Neural progenitor cell (in vitro differentiated cells): ENCODE measurements at places on chromosomes 5 and 9.

- peak; percentile 72 for DNase-seq
Measured at GRCh38 chr9:8895861-8896224, 1096.3 kb upstream of the DMAC1 start.

DNA sequence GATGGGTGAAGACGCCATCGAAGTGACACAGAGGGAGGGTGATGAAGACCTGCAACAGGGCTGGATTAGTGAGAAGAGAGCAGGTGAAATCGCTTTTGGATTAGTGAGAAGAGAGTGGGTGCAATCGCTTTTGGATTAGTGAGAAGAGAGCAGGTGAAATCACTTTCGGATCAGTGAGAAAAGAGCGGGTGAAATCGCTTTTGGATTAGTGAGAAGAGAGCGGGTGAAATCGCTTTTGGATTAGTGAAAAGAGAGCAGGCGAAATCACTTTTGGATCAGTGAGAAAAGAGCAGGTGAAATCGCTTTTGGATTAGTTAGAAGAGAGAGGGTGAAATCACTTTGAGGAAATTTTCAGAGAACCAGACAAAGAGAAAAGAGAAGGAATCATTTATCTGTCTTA lies 67.2 kb upstream of the TRIO start:
- DNase-seq = no peak

DNA sequence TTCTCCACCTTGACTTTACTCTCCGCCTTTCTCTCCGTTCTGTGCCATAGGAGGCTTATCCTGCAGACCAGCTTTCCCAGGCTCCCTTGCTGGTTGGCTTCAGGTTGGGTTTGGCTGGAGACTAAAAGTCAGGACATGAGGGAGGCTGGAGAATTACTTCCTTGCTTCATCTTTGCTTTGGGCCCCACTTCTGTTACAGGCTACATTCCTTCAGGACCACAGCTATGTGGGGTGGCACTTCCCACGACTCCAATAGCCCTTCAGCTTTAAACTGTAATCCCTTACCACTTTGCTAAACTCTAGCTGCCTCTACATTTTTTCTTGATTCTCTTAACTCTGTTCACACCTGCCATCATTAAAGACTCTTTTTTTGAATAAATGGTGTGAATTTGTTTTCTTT lies 186.7 kb upstream of the NR4A3 start:
- no peak for DNase-seq

DNA sequence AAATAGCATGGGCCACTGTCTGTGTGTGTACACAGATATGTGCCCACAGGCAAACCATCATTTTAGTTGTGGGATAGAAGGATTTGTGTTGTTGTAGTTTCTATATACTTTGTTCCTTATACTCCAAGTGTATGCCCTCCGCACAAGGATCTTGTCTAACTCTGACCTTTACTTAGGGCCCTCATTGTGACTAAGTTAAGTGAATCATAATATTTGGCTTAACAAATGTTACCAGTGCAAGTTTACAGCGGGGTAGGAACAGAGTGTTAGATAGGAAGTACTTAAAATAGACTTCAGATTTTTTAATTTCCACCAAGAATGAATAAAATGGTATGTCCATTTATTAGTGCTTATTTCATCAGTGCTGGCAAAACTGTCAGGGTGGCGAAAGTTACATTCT lies 29.5 kb upstream of the CYFIP2 start:
- no peak for DNase-seq

GRCh38 chr5:76818844-76819831 lies at the start of gene F2RL1:
Gene F2RL1 (plus strand): TSS chr5:76819030. CDS start chr5:76819183, 153 bp downstream.
- peak; percentile 91 for DNase-seq

GRCh38 chr9:5644501-5644900 lies 15.6 kb downstream of the RIC1 start:
- no peak for DNase-seq

DNA sequence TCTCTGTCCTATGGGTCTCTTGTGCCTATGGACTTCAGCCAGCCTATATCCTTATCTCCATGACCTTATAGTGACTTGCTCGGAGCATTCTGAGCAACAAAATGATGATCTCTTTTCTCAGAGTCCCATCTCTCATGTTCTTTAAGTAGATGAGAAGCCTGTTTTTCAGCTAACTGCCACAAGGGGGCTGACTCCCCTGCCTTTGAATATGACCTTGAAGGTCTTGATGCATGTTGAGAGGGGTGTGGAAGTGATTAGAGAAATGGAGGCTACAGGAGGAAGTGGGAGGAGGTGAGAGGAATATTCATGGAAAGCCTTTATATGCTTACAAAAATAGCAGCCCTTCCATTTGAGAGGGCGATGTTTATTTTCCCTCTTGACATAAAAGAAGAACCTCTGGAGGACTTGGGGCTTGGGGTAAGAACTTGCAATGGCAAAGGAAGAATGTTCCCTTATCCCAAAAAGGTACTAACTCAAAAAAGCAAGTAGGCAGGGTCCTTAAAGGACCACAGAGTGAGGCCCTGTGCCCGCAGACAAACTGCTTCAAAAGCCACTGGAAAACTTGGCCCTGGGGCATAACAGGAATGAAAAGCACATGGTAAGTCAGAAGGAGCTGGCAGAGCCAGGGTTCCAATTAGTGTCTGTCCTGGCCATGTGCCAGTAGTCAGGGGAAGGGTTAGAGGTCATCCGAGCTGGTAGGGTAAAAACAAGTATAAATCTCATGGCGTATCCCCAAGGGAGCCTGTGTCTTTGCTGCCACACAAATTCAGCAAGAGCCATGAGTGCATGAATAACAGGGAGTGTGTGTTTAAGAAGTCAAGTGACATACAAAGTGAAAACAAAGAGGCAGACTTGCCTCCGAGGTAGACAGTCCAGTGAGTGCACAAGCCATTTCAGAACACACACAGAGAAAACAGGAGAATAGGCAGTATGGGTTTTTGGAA lies 39.1 kb downstream of the FGD3 start:
- DNase-seq = no peak

GRCh38 chr9:28882529-28882928 lies 1309.2 kb upstream of the C9orf72 start:
- DNase-seq = no peak

DNA sequence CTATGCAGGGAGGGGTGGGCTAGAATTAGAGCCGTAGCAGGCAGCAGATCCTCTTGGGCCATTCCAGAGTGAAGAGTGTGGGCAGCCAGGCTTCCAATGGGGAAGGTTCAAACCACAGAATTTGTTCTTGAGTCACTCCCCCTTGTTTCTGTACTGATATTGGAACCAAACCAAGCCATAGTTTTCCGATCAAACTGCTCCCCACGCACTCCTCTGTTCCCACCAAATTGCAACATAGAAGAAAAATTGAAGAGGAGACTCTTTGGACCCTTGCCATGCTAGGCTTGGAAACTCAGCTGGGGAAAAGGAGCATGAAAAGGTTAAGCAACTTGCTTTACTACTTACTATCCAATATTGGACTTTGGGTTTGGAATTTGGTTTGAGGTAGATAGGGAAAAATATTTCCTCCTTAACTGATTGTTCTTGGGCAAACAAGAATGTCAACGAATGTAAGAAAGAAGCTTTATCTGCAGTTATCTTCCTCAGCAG lies 165.8 kb upstream of the NR3C1 start:
- no peak for DNase-seq

DNA sequence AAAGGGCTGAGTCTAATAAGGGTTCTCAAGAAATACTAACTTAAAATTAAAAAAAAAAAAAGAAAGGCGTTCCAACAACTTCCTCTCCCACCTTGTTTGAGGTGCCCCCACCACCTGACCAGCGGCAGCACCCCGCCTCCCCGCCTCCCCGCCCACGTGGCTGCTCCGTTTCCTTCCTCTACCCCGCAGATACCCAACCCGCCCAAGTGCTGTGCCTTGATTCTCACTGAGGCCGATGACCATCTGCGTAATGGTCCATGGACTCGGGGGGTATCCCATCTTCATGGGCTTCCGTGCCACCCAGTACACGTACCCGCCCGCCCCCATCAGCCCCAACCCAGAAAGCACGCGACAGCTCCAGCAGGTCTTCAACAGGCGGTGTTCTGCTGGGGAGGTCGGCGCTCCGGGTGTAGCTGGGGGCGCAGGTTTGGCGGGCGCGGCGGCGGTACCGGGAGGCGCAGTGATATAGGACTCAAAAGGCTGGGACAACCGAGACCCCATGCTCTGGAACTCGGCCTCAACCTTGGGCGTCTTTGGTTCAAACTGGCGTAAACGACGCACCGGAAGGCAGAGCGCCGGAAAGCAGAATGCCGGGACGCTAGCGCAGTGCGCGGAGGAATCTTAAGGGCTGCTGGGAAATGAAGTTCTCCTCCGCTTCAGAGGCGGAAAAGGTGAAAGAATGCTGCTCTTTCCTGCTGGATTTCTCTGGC lies at the start of gene DMAC1:
DMAC1 (minus strand) TSS at position 545 of the 710 bp plus-strand sequence; CDS start at position 501, 44 bp downstream.
- DNase-seq = peak; percentile 87

DNA sequence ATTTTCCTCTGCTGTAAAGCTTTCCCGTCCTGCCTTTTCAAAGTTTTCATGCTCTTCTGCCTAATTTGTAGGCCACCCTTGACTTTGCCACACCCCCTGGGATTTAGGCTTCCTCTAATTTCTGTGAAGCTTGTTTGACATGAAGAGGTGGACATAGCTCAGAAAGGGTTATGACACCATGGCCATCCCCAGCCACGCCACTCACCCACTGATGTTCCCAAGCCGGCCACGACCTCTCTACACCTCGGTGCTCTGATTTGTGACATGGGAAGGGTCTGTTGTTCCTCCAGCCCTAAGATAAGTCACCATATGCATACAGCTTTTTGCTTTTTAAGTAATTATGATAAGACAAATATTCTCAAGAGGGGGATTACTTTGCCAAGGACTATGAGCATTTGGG lies 139.5 kb downstream of the BARX1 start:
- DNase-seq = no peak

GRCh38 chr9:133656211-133657119 lies 20.3 kb downstream of the DBH start:
- no peak for DNase-seq

GRCh38 chr5:163894645-163895044 lies 389.2 kb downstream of the MAT2B start:
- no peak for DNase-seq

DNA sequence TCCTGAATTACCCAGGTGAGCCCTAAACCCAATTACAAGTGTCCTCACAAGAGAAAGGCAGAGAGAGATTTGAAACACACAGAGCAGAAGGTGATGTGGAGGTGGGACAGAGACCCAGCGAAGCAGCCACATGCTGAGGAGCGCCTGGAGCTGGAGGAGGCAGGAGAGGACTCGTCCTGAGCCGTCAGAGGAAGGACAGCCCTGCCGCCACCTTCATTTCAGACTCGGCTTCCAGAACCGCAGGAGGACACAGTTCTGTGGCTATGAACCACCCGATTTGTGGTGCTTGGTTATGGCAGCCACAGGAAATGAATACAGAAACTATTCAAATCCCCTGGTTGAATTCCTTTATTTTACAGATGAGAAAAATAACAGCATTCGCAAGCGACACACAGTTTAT lies 16.4 kb upstream of the FBP1 start:
- DNase-seq = no peak

- peak; percentile 61 for DNase-seq
Measured at GRCh38 chr9:79254900-79255650, 316.7 kb upstream of the TLE4 start.

DNA sequence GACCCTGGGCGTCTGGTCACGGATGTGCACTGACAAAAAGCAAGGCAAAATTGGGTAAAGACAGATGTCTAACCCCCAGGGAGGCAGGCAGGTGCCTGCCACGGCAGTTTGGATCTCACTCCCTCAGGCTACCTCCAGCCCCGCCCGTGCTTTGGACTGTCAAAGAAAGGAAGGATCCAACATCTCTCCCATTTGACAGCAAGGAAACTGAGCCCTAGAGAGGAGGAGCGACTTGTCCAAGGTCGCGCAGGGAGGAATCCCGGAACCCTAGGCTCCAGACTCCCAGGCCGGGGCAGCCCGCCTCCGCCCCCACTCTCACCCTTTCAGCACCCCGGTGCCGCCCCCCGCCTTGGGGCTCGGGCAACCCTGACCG lies 376 bp downstream of the GOLGA1 start:
- no peak for DNase-seq

GRCh38 chr9:5178126-5178805 lies 7.2 kb downstream of the INSL6 start:
- DNase-seq = no peak

DNA sequence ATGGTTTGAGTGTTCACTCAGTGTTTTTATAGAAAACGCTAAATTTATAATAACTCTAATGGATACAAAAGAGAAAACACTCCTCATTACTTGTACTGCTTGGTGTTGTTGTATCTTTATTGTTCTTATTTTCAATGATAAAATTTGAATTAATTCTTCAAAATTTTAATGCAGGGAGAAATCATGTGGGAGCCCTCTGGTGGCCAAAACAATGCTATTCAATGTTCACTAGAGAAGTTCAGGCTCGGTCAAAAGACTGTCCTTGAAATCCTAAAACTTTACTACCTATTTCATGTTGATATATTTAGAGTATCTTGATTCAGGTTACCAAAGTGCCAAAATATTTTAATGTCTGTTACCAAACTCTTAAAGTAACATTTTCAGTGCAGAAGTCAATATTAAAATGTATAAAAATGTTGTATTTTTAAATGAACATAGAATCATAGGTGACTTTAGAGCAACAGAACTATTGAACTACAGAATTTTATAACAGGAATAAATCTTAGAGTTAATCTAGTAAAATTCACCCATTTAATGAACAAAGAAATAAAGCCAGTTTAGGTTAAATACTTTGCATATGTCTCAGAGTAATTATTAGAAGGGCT lies 1259.8 kb downstream of the PTPRD start:
- peak; percentile 36 for DNase-seq

DNA sequence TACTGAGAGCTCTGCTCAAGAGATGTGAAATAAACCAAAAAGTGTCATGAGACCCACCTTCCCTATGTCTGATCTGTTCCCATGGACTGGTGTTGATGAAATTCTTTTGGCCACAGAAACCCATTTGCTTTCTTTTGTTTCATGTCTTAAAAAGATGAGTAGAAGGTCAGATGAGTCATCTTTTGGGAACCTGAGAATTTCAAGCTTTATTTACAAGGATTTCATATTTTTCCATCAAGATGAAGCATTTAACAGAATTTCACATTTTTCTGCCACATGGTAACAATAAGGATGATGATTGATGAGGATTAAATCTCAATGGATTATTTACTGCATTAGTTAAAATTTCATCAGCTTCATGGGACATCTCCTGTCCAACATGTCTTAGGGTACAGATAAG lies 337.8 kb downstream of the DEPDC1B start:
- DNase-seq = no peak

GRCh38 chr5:54304040-54304439 lies 6.3 kb downstream of the ARL15 start:
- no peak for DNase-seq

GRCh38 chr9:76559286-76559685 lies 100.3 kb downstream of the GCNT1 start:
- no peak for DNase-seq

DNA sequence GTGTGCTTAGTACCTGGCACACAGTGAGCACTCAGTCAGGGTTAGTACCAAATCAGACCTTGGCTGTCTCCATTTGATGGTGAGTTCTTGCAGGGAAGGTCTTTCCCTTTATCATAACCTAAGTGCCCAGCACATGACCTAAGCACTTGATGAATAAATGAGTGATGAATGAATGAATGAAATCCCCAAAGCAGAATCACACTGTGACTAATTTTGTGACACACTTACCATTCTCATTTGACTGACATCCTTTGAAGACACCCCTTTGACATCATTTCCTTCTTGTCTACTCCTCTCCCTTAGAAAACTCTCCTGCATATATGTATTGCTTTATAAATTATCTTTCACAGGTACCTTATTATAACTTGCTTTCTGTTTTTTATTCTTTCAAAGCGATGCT lies 130.2 kb upstream of the ELL2 start:
- DNase-seq = no peak
